ENCODE measurements at places on chromosomes 5 and 9.

GRCh38 chr5:127878174-127878750, 175.1 kb downstream of the CCDC192 start:
- DNase-seq = peak; percentile 3

- DNase-seq = no peak
Observed at GRCh38 chr5:54221135-54221534, 89.2 kb downstream of the ARL15 start.

DNA sequence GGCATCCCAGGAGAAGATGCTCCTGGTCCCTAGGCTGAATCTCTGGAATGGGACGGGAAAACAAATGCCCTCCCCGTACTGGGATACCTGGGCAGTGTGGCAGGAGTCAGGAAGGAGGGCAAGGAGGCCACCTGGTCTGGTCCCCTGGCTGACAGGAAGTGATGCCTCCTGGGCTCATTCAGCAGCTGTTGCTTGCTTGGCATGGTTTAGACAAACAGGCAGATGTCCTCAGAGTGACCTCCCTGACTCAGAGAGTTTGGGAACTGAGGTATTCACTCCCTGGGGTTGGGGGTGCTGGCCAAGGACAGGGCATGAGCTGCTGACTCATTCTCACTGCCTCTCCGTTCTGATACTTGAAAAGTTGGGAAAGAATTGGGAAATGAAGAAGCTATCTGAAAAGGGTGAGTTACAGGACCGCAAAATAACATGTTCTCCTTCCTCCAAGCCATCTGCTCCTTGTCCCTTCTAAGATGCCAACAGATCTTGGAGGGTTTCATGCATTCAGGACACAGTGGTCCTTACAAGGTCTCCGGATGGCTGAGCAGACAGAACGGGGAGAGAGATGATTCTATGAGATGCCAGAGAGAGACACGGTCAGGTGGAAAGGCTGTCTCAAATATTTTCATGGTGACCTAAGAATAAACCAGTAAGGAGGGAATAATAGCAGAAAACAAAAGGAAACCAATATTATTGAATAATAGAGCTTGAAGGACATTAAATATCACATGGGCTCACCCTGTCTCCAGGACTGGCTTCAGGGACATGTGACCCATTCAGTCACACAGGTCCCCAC, 534.5 kb downstream of the BNC2 start:
- no peak for DNase-seq

- DNase-seq = no peak
Observed at GRCh38 chr9:92538541-92538940, 2.8 kb upstream of the ECM2 start.

- DNase-seq = no peak
Observed at GRCh38 chr5:129057329-129057728, 37.2 kb upstream of the ISOC1 start.

DNA sequence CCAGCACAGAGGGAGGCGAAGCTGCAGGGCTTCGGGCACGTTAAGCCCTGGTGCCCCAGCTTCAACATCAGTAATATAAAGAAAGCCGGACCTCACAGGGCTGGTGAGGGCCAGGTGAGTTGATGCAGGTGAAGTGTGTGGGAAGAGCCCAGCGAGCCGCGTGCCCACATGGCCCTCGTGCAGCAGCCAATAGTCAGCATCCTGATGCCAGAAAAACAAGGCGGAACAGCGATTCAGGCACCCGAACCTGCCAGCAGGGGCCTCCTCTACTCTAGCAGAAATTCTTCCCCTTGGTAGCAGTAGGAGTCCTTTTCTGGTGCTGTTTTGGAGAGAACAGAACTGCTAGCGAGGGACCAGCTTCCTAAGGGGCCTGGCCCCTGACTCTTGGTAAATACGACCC, 7.8 kb downstream of the MED10 start:
- DNase-seq = no peak

- no peak for DNase-seq
Observed at GRCh38 chr5:125703616-125704015, 719.6 kb upstream of the GRAMD2B start.

DNA sequence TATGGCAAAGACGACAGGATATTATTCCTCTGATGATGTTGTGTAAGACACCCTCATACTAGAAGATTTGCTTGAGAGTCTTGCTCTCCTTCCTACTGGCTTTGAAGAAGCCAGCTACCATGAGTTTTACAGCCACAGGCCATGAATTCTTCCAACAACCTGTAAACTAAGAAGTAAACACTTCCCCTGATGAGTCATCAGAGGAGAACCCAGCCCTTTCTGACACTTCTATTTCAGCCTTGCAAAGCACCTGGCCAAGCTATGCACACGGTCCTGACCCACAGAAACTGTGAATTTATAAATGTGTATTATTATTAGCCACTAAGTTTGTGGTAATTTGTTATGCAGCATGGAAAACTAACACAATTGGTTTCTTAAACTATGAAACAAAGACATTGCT, 288.8 kb upstream of the ADAMTSL1 start:
- no peak for DNase-seq

DNA sequence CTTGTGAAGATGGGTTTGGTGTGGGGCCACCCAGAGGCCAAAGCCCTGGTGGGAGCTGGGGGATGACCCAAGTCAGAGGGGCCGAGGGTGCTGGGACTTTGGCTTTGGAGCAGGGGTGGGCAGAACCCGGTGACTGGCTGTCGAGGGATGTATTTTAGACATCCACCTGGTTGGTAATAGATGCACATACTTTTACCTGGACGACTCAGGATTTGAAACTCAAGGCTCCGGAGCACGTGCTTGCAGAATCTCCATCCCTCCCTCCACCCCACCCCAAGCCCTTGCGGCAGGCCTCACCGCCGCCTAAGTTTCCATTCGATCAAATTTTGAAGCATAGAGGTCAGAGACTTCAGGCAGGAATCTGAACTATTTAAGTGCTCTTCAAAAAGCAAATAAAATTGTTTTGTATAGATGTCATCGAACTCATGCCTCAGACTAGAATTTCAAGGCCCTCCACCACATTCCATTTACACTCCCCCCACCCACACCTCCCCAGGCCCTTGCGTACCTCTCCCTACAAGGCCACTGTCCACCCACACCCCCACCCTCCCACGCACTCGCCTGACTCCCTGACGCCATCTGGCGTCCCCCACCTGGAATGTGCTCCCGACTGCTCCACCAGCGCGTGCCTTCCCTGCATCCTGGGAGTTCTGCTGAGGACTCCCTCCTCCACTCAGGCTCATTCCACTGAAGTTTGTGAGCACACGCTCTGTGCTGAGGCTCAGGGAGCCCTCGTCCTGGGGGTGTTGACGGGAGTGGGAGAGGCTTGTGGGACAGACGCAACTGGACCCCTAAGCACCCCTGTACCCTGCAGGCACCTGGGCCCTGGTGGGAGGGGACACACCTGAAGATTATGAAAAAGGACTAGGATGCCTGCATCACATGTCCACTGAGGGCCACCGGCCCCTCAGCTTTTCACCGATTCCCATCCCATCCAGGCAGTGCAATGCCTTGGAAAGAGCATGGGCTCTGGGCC, 56.4 kb upstream of the RPL26L1 start:
- DNase-seq = no peak

- no peak for DNase-seq
Observed at GRCh38 chr5:75006865-75007822, 45.2 kb downstream of the GCNT4 start.

GRCh38 chr9:89753472-89754055, 148.8 kb downstream of the GADD45G start:
- DNase-seq = no peak

GRCh38 chr5:20023686-20024180, 35.7 kb upstream of the CDH18 start:
- no peak for DNase-seq

GRCh38 chr9:72597181-72597517, 75.7 kb downstream of the TMC1 start:
- DNase-seq = no peak

DNA sequence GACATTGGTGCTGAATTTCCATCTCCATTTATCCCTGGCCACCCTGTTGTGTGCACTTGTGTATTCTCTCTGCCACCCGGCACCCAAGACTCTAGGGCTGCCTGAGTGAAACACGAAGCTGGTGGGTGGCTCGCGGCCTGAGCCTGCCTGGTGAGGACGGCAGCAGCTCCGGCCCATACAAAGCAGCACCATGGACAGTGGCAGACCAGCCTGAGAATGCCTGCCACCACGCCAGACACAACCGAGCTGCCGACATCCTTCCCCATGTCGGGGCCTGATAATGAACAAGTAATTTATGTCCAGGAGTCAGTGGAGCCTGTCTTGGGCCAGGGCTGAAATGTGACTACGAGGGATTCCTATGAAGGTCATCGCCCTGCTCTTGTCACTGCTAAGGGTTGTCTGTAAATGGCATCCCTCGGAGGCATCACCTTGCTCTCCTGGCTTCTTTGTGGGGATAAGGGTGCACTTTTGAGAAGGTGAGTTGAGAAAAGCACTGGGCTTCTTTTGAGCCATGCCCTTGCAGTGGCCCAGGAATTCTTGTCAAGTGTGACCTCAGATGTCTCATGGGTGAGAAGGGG, 175.7 kb downstream of the MELK start:
- DNase-seq = no peak

- DNase-seq = no peak
Observed at GRCh38 chr5:106415541-106415940, 1255.2 kb downstream of the EFNA5 start.

DNA sequence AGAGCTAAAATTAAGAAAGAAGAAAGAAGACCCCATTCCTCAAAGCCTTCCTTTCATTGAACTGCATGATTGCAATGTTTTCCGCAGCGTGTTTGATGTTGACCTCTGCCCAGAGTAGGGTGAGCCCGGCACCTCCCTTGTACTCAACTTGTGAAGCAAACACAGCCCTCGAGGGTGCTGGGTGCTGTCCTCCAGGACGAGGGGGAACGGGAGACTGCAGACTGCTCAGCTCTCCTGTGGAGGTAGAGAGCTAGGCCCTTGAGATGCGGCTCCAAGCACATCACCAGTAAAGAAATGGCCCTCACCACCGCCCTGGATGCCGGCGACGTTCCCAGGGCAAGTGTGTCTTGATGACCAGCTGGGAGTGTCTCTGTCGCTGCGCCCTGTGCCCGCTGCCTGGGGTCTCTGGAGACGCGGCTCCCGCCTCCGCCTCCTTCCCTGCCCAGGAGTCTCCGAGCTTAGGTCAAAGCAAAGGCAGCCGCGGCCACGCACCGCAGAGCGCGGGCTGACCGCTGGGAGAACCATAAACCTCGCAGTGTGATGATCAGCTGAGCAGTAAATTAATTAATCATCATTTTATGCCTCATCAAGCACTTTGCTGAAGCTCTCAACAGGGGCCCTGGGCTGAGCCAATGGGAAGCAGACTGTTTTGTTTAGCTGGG, 108.7 kb downstream of the IRX2 start:
- DNase-seq = peak; percentile 31

DNA sequence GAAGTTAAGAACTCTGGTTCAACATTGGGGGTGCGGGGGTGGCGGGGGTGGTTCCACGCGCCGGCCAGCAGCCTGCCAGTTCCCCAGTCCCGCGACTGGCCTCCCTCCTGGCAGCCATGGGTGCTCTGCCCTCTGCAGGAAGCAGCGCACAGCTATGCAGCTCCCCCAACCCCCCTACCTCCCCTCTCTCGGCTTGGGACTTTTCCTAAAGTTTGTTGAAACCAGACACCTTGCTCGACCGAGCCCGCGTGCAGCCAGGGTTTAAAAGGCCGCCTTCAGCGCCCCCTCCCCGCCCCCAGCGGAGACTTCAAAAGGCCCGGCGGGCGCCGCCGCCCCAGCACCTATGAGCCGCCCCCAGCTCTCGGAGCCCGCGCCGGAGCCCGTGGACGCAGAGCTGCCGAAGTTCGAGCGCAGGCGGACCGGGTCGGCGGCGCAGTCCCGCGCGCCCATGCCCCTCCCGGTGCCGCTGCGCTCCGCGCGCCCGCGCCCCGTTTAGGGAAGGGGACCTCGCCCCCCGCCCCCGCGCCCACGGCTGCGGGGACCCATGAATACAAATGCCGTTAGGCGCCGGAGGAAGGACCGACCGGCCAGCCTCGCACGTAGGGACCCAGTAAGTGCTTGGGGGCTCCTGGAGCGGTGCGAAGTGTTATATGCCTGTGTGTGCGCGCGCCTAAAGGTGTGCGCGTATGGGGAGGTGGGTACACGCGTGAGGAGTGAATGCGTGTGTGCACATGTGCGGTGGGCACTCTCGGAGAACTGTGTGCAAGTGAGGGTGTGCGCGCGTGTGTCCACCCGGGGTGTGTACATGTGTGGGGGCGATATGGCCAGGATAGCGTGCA, 1.4 kb upstream of the COL27A1 start:
- DNase-seq = peak; percentile 59

DNA sequence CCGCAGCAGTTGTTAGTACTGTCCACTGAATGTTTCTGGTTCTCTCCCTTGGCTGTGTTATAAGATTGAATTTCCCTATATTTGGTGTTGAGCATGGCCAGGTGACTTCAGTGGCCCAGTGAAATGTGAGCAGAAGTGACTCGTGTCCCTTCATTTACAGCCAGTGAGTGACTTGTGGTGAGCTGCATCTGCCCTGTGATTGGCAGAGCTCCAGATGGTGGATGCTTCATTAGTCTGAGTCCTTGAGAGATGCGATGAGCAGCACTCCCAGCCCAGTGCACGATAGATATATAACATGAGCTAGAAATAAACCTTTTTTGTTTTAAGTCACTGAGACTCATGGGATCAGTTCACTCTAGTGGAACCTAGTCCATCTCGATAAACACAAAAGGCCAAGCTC, 19.3 kb downstream of the PCSK5 start:
- DNase-seq = no peak

- DNase-seq = no peak
Observed at GRCh38 chr9:133706307-133707050, 31.7 kb downstream of the SARDH start.

- DNase-seq = peak; percentile 57
Observed at GRCh38 chr5:7927466-7928375, 58.8 kb downstream of the MTRR start.

- no peak for DNase-seq
Observed at GRCh38 chr5:144333336-144333920, 162.8 kb downstream of the KCTD16 start.

GRCh38 chr9:94941211-94941875, 214.8 kb downstream of the AOPEP start:
- no peak for DNase-seq

GRCh38 chr9:87109231-87109631, 161.9 kb upstream of the GAS1 start:
- DNase-seq = no peak

DNA sequence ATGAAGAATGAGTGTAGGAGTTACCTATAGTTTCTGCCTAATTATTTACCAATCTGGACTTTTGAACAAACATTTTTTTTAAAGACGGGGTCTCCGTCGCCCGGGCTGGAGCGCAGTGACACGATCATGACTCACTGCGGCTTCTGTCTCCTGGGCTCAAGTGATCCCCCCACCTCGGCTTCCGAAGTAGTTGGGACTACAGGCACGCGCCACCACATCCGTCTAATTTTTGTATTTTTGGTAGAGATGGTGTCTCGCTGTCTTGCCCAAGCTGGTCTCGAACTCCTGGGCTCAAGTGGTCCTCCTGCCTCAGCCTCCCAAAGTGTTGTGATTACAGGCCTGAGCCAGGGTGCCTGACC, 1.5 kb downstream of the CTNNA1 start:
- DNase-seq = no peak
